ENCODE measurements at places on chromosomes 4 and X.

GRCh38 chr4:10856271-10856782, 171.8 kb upstream of the CLNK start:
- no peak for DNase-seq

GRCh38 chrX:14584548-14584947, 55.2 kb downstream of the GLRA2 start:
- DNase-seq: no peak

GRCh38 chr4:111214371-111214770, 591.5 kb upstream of the PITX2 start:
- DNase-seq: no peak

GRCh38 chrX:124736553-124737270, 390.3 kb downstream of the SH2D1A start:
- DNase-seq: peak; percentile 51

DNA sequence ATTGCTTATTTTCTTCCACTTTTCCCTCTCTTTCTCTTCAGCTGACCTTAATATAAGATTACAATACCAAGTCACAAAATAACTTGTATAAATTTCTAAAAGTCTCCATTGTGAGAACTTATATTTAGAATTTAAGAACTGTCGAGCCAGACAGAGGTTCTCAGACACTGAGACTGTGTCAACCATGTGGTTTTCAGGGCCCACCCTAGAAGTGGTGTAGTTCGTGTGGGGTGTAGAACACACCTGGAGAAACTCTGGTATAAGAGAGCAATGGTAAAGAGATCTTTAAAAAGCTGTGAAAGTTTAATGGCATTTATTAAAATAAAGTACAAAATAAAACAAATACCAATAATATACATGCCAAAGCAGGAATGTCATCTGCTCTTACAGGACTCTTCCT, 19.7 kb downstream of the CPEB2 start:
- no peak for DNase-seq
